ENCODE measurements at places on chromosomes 6 and 20.

DNA sequence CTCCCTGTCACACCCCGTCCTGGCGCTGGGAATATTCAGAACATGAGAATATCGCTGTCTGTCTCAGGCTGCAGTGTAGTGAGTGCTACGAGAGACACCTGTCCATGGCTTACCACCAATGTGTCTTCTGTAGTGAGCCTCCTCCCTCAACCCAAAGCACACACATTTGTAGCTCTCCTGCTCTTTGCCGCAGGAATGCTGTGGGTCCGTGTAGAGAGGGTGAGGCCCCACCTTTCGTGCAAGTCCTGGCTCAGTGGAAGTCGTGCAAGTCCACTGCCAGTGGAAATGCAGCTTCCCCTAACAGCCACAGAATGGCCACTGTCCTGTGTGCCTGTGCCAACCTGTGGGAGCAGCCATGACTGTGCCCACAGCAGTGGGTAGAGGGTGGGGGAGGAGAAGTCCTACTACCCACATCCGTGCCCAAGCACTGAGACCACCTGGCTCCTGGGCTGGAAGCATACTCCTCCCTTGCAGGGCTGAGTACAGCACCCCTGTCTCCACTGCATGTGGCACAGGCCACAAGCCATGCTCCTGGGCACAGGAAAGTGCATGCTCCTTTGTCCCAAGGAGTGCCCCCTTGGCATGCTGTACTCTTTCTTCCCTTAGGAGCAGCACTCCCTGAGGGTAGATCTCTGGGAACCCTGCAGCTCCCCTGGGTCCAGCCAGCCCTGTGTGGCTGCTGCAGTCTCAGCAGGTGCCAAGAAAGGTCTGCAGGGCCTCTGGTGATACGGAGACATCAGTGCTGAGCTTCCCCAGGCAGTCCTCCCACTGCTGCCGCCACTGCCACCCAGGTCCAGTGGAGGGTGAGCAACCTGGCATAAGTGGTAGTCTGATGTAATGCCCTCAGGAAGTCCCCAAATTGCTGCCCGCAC, 28.0 kb downstream of the IGF2R start:
- no peak for DNase-seq

GRCh38 chr6:3592371-3592941, 135.6 kb upstream of the SLC22A23 start:
- no peak for DNase-seq

GRCh38 chr20:63855363-63856097, 5.8 kb upstream of the ABHD16B start:
- DNase-seq = no peak

GRCh38 chr20:49210101-49210756, 9.0 kb upstream of the DDX27 start:
- DNase-seq = no peak

GRCh38 chr6:11971154-11971553, 41.0 kb upstream of the HIVEP1 start:
- DNase-seq = no peak

DNA sequence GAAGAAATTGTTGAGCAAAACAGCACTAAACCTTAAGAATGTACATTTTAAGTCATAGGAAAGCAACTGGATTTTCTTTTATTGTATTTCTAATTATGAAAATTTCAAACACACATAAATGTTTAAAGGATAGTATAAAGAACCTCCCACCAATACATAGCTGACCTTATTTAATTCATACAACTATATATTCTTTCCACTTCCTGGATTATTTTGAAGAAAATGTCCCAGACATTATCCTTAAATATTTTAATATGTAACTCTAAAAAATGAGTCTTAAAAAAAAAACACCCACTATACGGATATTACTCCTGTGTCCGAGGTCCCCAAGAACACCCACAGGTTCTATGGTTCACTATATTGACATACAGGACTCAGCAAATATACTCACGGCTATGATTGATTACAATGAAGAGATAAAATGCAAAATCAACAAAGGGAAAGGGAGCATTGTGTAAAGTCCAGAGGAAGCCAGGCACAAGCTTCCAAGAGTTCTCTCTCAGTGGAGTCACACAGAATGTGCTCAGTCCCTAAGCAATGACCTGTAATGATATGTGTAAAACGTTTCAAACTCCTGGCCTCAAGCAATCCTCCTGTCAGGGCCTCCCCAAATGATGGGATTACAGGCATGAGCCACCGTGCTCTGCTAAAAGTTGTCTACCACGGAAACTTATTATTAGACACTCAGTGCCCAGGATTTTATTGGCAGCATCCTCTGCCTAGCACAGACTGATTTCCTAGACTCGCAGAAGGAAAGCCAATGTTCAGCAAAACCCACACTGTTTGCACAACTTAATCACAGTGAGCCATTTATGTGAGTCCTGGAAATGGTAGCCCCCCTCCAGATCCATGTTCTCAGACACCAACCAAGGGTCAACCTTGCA, 23.2 kb downstream of the GLYATL3 start:
- no peak for DNase-seq

- no peak for DNase-seq
Measured at GRCh38 chr6:65071480-65071879, 635.5 kb downstream of the EYS start.

DNA sequence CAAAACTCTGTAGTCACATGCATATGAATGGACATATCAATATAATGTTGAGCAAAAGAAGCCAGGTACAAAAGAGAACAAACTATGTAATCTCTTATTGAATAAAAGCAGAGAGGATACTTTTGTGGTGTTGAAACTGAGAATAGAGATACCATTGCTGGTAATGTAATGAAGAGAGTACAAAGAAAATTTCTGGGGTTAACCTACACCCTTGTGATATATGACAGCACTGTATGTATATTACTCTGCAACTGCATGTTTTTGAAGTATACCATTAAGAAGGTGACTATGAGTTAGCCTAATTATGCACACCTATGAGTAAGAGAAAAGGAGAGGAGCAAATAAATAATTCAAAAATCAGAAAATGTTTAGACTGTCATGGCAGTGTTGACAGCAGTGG, 268.8 kb upstream of the DEFB112 start:
- DNase-seq = no peak

DNA sequence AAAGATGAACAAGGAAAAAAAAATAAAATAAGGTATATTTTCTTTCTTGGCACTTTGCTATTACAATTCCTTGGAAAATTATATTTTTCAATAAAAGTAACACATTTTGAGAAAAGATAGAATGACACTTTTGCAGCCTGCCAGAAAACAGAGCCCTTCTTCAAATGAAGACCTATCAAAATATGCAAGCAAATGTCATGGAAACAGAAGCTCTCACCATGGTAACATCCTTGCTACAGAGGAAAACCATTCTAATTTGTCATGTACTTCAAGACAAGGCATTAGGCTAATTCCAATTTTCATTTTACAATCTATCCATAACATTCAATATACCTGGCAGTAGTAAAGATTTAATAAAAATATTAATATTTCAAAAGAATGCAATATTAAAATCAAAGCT, 177.9 kb downstream of the RNGTT start:
- DNase-seq = no peak

DNA sequence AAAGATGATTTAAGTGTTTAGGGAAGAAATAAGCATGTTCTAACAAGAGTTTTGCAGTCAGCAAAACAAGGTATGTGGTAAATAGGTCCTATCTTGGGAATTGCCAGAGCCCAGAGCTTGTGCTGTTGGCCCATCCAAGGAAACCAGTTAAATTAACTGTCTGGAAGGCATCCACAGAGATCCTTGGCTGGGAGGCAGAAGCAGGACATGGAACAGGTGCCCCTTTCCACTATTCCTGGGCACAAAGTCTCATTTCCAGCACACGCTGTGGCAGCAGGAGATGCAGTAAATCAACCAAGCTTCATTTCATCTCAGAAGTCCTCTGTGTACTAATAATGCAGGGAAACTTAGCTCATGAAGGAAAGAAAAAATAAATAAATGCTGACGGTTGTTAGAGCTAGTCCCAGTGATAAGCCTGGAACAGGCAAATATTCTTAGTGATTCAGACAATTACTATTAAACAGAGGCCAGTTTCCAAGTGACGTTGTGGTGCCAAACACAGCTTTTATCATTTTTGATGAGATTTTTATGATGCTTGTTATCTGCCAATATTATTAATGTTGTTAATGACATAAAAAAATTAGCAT, 39.8 kb upstream of the SNAP25 start:
- DNase-seq = no peak

GRCh38 chr6:52303178-52303577, 18.6 kb upstream of the MCM3 start:
- no peak for DNase-seq

DNA sequence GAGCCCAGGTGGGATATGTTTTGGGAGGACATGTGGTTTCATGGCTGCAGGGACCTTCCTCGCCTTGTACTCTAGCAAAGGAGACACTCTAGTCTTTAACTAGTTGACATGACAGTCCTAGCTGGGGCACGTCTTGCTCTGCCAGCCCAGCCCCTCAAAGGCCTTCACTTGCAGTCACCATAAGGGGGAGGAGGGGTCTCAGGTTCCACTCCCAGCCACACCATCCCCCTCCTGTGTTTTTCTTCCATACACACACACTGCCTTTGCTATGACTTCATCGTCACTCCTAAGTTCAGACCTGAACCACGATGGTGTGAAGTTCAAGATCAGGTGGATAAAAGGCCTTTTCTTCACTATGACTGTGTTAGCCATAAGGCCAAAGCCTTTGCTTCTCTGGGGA, 13.5 kb downstream of the ULBP1 start:
- DNase-seq = no peak

GRCh38 chr20:53360852-53361251, 232.8 kb downstream of the ZNF217 start:
- no peak for DNase-seq

GRCh38 chr6:39961178-39961577, 26.9 kb upstream of the MOCS1 start:
- DNase-seq = no peak

GRCh38 chr6:72412709-72413044, 209.2 kb upstream of the KCNQ5 start:
- no peak for DNase-seq

GRCh38 chr6:66961191-66961590, 1254.2 kb upstream of the EYS start:
- DNase-seq = no peak

DNA sequence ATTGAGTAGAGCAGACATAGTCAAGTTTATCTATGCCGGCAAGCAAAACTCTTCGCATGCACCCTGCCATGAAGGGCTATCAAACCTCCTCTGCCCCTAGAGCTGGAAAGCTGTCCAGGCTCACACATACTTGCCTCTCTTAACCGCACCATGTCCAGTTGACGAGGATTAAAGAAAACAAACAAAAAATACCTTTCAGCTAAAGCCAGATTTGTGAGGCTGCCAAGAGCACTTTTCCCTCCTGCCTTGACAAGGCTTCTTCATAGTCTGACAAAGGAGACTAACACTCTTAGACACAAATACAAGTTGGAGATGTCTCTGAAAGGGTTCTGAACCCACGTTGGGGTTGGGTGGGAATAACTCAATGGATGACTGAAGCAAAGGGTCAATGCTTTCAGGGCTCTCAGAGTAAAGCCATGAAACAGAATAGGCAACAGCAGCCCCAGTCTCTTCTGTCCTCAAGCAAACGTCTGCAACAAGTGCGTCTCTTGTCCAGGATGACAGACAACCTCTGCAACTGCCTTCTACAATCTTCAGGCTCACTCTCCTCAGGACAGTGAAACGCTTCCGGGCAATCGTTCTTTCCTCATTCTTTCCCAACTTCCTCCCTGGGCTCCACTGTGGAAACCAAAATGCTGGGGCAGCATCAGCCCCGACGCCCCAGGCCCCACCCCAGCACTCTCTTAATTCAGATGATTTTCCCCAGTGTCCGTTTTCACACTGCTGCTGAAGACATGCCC, 57.8 kb downstream of the AGPAT4 start:
- DNase-seq = no peak

GRCh38 chr6:42378125-42378524, 73.6 kb downstream of the TRERF1 start:
- no peak for DNase-seq

GRCh38 chr6:167093406-167093921, 29.4 kb upstream of the CCR6 start:
- no peak for DNase-seq

DNA sequence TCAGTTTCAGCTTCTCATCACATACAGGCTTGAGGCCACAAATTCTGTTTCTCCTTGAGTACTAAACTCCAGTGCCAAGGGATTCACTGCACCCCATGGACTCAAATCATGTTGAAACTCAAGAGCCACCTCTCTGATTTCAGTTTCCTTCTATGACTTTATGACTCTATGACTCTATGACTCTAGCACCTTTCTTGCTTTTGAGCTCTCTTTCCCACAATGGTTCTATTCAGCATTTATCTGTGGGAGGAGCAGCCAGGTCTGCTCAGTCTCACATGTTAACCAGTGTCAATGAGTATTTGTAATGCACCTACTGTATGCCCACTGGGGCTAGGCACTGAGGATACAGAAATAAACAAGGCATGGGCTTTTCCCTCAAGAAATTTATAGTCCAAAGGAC, 14.6 kb upstream of the SLC22A2 start:
- no peak for DNase-seq

GRCh38 chr20:51938559-51939258, 136.4 kb upstream of the SALL4 start:
- DNase-seq = no peak

DNA sequence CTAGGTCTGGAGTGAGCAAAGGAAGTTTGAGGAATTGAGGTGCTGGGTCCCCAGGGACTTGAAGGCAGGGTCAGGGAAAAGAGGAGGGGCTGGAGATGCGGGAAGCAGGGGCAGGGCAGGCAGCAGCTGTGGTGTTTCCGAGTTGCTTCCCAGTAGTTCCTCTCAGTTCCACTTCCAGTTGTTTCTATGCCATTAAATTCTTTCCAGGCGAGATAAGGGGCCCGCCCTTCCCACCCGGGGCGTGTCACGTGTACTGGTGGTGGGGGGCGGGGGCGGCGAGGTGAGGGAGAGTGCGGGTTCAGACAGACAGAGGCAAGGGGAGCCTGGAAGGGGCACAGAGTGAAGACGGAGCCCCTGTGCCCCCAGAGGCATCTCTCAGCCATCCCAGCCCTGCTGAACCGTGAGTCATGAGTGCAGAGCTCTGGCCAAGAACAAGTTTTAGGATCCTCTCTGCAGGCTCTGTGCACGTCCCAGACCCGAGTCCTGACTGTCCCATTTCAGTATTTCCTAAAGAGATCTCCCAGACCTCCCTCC, 977 bp downstream of the TNXB start:
- no peak for DNase-seq

- no peak for DNase-seq
Measured at GRCh38 chr6:43127180-43127579, 43.9 kb upstream of the SRF start.

DNA sequence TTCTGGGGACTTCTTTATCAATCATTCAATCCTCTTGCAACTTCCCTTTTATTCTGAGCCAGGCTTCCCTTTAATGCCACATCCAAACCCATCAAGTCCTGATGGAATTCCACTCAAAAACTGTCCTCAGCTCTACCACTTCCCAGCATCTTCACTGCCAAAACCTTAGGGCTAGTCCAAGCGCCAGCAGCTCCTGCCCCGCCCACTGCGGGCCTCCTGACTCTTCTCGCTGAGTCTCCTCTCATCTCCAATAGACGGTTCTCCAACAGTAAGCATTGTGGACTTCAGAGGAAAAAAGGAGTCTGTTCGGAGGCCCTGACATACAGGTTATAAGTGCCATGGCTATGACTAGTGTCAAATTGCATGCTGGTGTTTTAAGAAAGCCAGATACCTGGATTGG, 38.7 kb upstream of the CNKSR3 start:
- DNase-seq = no peak

- DNase-seq = no peak
Measured at GRCh38 chr20:63767886-63768285, 28.3 kb downstream of the SLC2A4RG start.

GRCh38 chr6:155041741-155042279, 46.7 kb downstream of the TIAM2 start:
- no peak for DNase-seq

Data from cortex of kidney (tissue), 1 donor.